Choroid plexus epithelial cell (primary cell): ENCODE measurements at places on chromosomes 5 and 9.

DNA sequence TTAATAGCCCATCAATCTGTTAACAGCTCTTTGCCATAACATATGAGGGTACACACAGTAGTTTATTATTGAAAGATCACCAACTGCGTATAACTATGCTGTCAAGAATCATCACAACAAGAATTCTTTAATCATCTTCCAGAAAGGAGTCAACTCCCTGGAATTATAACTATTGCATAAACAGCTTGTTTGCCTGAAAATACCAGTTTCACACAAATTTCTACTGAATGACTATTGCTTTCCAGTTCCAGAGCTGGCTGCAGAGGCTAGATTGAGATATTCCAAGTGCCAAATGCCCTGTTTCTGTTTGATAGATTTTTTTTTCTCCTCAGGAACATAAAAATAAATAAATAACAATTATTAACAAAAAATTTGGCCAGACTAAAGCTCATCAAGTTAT, 444.7 kb downstream of the TLE1 start:
- DNase-seq = peak; percentile 31

- peak; percentile 60 for DNase-seq
These were observed 113.8 kb downstream of the TLE4 start for GRCh38 chr9:79685577-79685976.

- DNase-seq = no peak
These were observed 8.8 kb downstream of the KDM4C start for GRCh38 chr9:6766606-6767005.

GRCh38 chr9:127742435-127743088, 7.5 kb upstream of the TOR2A start:
- no peak for DNase-seq

- peak; percentile 61 for DNase-seq
These were observed 78.5 kb upstream of the TBC1D2 start for GRCh38 chr9:98333703-98334582.

GRCh38 chr5:2149195-2149539, 266.4 kb upstream of the IRX4 start:
- DNase-seq = peak; percentile 80

DNA sequence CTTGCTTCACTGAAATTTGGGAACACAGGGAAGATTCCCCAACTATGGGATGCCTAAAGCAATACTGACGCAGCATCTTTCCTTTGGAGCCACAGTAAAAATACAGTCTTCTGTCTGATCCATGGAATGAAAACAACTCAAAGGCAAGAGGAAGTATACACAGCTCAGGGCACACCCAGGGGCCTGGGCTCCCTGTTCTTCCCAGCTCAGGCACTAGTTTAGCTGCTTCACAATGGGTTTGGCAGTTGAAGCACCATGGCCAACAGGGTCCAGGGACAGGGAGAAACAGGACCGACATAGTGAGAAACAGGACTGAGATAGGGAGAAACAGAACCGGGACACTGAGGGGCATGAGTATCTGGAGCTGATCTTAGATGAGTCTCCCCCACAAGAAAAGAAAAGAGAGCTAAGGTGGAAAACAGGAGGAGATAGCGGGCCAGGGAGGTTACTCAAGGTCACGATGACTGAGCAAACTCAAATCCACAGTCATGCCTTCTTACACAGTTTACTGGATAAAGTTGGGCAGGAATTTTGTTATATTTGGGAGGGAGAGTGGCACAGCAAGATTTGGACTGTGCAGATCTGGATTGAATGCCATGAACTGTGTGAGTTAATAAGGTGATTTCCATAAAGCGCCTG, 198.8 kb downstream of the SMARCA2 start:
- DNase-seq = no peak

DNA sequence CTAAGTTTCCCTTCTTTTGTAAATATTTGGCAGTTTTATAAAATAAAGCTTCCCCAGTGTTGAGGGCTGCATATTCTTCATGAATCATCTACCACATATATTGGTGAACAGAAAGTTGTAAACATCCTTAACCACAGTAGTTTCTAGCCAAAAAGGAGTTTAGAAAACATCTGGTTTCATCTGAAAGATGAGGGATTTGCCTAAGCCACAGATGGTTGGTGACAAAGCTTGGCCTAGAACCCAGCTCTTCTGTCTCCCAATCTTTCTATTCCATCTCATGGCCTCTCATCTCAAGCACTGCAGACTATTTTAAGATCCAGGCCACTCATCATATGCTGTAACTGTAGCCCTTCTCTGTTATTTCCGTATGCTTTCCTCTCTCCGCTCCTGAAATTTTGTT, 232.3 kb upstream of the TRPM3 start:
- DNase-seq = no peak

- DNase-seq = no peak
These were observed 59.7 kb downstream of the DOCK8 start for GRCh38 chr9:274406-274805.
